ENCODE measurements at places on chromosomes 12 and 14.

- no peak for DNase-seq
Observed at GRCh38 chr14:45084946-45085346, 1.0 kb downstream of the PRPF39 start.

GRCh38 chr14:73238424-73238852, 1.1 kb downstream of the PAPLN start:
- DNase-seq: no peak

DNA sequence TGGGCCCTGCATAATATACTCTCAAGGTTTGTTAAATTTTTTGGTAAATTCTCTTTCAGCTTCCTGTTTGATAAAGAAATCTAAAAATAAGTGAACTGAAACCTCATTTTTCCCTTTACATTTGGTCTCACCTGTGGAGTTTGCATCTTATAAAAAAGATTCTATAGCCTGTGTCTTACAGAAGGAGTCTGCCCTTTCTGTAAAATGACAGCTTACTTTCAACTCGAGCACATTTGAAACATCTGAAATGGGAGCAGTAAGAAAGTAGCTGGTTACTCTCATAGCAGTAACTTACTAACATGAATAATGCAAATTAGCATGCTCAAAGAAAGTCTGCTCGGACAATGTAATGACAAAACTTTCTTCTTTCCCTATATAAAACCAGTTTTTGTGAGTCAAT, 155.8 kb downstream of the NELL2 start:
- no peak for DNase-seq

DNA sequence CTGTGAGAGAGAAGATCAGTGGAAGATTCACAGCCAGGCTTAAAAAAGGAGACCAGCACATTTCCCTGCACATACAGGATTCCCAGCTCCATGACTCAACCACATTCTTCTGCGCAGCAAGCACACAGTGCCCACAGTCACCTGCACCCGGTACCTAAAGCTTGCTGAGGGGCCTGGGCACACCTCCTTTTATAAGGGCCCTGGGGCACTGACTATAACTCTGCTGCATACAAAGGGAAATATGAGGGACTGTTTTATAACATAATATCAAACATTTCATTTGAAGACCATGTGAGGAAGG, 322.9 kb downstream of the DAD1 start:
- no peak for DNase-seq

GRCh38 chr12:93796729-93797128, 119.6 kb downstream of the CRADD start:
- DNase-seq: no peak

DNA sequence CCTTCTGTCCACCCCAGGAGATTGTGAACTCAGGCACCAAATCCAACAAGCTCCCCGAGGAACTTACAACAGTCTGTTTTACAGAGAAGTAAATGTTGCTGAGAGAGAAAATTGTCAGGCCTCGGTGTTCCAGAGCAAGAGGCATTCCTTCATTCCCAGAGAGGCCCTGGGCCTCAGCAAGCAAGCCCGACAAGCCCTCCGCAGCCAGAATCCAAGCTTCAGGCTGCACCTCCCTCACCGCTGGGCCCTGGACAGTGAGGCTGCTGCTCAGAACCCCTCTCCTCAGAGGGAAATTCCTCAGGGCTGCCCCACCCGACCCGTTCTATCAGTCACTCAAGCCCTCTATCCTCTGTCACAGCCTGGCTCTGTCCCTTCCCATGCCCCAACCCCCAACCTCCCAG, 56.4 kb downstream of the ZFP36L1 start:
- DNase-seq: no peak

GRCh38 chr12:58301038-58301729, 359.8 kb downstream of the ATP23 start:
- DNase-seq: no peak

- peak; percentile 30 for DNase-seq
Observed at GRCh38 chr14:68979021-68979721, at the start of gene ACTN1. TSS of gene ACTN1 (minus strand) at chr14:68979302. CDS start at chr14:68979056, 246 bp downstream.

- no peak for DNase-seq
Observed at GRCh38 chr14:71388862-71389261, 481.6 kb downstream of the PCNX1 start.

DNA sequence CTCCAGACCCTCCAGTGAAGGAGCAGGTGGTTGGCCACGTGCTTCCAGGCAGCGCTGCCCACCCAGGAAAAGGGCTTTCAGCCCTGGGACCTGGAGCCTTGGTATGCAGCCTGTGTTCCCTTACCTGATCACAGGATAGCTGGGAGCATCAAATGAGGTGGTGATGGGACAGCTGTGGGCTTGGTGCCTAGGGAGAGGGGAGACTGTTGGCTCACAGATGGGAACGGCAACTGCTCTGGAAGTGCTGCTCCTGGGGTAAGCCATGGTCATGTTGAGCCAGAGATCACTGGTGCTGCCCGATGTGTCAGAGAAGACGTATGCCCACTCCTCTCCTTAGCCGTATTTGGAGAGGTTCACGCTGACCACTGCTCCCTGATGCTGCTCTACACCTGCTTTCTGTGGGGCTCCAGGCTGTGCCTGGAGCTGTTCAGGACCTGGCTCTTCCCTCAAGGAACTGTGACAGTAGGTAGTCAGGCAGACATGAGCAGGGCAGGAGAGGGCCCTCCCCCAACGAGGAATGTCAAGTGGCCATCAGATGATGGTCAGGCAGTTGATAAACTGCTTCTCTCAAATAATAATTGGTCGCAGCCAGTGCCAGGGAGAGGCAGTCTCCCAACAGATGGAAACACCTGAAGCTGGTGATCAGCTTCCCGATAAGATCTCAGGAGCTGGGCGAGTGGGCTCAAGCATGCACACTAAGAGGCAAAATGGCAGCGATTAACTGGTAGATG, 2.8 kb upstream of the CYP46A1 start:
- no peak for DNase-seq

- no peak for DNase-seq
Observed at GRCh38 chr14:49424436-49425331, 161.5 kb downstream of the RPS29 start.

DNA sequence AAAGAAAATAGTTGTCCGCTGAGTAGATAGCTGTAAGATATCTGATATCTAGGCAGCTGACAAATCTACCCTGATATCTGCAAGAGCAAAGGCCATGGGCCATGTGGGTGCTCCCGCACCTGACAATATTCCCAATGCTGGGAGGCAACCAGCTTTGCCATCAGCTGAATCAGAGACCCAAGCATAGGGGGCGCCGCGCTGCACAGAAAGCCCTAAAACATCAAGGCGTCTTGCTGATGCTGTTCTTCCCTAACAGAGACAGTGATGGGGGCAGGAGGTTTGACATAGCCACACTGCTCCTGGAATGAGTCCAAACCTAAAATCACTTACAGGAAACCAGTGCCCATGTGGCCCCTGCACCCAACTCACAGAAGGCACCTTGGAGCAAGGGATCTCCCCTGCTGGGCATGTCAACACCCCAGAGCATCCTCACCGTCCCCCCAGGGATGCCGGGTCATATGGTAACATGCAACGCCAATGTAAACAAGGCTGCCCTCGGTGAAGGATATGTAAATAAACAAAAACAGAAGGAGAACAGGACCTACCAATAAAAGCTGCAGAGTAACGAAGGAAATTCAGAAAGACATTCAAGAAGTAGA, 199.5 kb downstream of the TMEM132D start:
- DNase-seq: no peak

- DNase-seq: no peak
Observed at GRCh38 chr12:66320996-66321395, 18.7 kb downstream of the HELB start.

GRCh38 chr14:99729991-99730875, 46.1 kb downstream of the CYP46A1 start:
- peak; percentile 42 for DNase-seq

GRCh38 chr14:99318091-99318958, 46.3 kb upstream of the BCL11B start:
- no peak for DNase-seq

GRCh38 chr12:88638966-88639760, 58.9 kb upstream of the KITLG start:
- DNase-seq: no peak

- no peak for DNase-seq
Observed at GRCh38 chr14:91283666-91284065, 39.2 kb upstream of the GPR68 start.

DNA sequence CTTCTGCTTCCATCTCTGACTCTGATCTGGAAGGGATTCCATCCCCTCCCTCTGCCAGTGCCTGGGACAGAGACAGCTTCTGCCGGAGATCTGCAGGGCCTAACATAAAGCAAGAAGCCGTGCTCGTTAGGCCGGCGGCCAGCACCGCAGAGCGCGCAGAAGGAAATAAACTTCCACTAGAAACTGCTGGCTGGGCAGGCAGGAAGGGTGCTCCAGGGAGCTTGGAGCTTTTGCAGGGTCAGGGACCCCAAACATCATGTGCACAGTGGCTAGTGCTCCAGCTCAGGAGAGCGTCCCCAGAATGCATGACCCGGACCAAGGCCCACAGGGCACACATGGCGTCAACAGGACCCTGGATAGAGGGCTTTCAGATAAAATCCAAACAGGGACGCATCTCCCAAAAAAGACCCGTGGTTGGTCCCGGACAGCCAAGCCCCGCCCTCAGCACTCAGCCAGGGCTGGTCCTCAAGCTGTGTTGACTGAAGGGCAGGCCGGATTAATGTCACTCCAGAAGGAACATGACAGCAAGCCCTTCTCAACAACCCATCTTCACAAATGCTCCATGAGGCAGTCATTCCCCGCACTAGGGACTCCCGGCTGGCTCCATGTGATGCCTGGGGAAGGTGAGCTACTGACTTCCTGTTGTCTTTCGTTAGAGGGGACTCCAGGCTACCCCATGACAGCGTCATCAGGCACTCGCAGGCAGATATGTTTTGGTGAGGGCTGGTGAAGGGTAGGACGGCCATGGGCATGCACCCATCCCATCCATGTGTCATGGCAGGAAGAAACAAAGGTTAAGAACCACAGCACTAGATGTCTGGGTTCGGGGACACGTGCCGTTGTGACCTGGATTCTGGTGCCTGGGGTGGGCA, 121.5 kb downstream of the CALM1 start:
- no peak for DNase-seq

DNA sequence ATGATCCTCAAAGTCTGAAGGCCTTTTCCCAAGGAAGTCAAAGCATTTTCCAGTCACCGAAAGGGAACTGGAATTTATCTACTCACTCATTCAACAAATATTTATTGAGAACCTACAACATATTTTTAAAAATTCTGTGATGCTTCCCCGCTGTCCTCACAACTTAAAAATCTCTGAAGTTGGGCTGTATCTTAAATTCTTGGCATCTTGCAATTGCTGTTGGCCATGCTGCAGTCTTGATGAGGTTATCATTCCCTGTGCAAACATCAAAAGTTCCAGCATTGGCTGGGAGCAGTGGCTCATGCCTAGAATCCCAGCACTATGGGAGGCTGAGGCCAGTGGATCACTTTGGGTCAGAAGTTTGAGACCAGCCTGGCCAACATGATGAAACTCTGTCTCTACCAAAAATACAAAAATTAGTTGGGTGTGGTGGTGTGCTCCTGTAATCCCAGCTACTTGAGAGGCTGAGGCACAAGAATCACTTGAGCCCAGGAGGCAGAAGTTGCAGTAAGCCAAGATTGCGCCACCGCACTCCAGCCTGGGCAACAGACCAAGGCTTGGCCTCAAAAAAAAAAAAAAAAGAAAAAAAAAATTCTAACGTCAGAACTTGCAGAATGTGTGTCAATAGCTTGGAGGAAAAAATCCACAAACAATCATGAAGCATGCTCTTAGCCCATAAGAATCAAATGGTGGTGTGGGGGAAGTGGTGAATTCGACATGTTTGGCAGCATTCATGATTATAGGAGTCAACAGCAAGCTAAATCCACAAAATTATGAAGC, 34.9 kb downstream of the CCDC177 start:
- no peak for DNase-seq

GRCh38 chr12:8697120-8697475, 693 bp upstream of the RIMKLB start:
- DNase-seq: no peak

DNA sequence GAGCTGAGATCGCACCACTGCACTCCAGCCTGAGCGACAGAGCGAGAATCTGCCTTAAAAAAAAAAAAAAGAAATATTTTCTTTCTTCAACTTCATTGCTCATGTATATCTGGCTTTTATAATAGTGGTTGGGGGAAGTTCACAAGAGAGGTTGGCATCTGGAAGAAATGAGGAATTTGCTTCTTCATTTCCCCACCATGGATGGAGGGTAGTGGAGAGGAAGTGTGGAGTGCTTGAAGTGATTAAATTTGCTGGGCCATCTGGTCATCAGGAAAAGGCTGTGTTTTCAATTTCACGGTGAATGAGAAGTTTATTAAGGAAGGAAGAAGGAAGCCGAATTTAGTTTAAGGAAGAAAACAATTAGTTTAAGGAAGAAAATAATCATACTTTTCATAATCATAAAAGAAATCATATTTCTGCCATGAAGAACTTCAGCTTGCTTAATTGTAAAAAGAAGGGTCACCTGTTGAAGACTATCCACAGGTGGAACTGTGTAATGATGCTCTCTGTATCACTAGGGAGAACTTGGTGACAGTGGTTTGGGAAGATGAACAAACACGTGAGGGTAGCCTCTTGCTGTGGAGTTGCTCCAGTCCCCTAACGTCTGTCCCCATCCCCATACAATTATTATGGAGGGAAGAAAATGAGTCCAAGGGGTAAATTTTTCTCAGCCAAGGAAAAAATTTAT, 197.3 kb upstream of the ARHGAP5 start:
- no peak for DNase-seq

DNA sequence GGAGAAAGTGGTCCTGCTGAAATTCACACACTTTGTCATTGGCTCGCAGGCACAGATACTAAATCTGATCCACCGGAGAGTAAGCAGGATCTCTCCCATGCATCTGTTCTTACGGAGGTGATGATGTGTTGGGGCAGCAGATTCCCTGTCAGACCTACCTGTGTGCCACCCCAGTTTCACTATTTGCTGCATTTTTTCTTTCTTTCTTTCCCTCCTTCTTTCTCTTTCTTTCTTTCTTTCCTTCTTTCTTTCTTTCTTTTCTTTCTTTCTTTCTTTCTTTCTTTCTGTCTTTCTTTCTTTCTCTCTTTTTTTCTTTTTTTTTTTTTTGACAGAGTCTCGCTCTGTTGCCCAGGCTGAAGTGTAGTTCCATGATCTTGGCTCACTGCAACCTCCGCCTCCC, 37.4 kb downstream of the WSCD2 start:
- DNase-seq: no peak

GRCh38 chr14:72704502-72704901, 189.4 kb downstream of the DPF3 start:
- DNase-seq: no peak

DNA sequence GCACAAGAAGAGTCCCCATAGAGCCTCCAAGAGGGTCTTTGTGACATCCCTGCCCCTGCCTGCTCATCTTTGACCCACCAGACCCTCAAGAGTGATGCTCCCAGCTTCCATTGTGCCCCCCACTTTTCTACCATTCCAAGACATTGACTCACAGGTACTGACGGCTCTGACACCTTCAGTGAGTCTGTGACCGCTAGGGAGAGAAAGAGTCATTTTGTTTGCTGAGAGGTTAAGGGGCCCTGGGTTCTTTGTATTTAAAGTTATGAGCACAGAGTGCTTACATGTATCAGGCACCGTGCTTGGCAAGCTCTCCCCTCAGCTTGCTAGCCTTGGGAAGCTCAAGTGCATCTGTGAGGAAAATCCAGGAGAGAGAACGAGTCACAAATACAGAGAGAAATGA, 7.1 kb upstream of the KRT82 start:
- no peak for DNase-seq

- no peak for DNase-seq
Observed at GRCh38 chr12:43008953-43009845, 419.7 kb upstream of the PRICKLE1 start.

GRCh38 chr12:92658611-92659010, 44.2 kb upstream of the PLEKHG7 start:
- DNase-seq: no peak

- no peak for DNase-seq
Observed at GRCh38 chr14:85883966-85884365, 354.0 kb downstream of the FLRT2 start.
